ENCODE measurements at places on chromosomes 7 and 10.

DNA sequence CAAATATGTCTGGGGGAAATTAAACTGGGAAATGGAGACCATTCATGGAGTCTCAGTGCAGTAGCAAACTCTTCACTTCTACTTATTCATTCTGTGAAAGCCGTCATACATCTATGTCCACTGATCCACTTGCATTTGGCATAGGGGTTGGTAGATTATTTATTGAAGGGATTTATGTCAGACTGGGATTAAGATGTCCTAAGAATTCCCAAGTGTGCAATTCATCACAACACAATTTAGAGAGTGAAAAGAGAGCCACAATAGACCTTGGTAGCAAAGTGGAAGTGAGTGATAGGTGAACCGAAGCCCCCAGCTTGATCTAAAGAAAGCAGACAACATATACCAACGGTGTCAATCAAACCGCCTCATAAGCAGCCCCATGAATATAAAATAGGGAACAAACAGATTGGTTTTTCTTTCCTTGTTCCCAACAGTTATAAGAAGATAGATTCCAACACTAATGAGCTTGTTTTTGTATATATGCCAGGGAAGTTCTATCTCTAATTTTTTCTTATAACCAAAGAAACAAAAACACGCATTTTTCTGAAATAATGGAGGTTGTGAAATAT is 234.3 kb downstream of the CACNA2D1 start:
- no peak for DNase-seq

GRCh38 chr10:18664841-18665478 is 5.7 kb downstream of the ARL5B start:
- no peak for DNase-seq

- no peak for DNase-seq
Observed at GRCh38 chr10:12852687-12853086, 148.8 kb downstream of the CCDC3 start.

DNA sequence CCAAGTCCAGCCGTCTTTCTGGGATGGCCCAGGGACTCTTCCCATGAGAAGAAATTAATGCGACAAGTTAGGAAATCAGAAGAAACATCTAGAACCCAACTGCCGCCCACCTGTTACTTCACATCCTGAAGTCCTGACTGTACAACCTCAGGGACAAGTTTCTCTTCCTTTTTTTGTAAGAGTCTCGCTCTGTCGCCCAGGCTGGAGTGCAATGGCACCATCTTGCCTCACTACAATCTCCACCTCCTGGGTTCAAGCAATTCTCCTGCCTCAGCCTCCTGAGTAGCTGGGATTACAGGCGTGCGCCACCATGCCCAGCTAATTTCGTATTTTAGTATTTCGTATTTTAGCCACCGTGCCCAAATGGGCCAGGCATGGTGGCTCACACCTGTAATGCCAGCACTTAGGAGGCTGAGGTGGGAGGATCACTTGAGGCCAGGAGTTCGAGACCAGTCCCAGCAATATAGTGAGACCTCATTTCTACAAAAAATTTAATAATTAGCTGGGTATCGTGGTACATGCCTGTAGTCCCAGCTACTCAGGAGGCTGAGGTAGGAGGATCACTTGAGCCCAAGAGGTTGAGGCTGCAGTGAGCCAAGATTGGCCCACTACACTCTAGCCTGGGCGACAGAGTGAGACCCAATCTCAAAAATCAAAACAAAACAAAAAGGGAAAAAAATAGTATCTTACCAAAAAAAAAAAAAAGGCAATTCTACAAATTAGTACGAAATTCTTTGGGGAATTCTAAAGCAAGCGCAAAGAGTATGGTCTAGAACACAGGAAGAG is 20.8 kb downstream of the LAT2 start:
- DNase-seq: no peak

- DNase-seq: no peak
Observed at GRCh38 chr10:77959384-77959783, 32.8 kb upstream of the DLG5 start.

DNA sequence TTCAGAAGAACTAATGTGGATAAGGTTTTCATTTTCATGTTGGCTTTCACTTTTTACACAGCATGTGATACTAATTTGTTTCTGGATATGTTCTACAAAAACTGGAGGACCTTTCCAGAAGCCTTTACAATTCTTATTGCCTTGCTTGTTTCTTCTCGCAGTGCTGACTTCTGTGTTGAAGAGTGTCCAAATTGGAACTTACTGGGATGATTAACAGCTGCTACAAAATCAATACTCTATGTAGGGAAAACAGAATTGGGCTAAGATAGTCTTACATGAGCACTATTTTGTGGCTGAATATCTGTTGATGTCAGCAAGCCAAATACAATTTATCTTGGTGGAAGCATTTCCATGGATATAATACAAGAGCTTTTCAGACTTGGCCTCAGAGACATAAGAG is 351.2 kb downstream of the DGKB start:
- no peak for DNase-seq

- DNase-seq: no peak
Observed at GRCh38 chr10:91907914-91908336, 1.4 kb downstream of the FGFBP3 start.

- DNase-seq: no peak
Observed at GRCh38 chr10:22317771-22318565, 1.8 kb downstream of the COMMD3 start.

- DNase-seq: no peak
Observed at GRCh38 chr7:20199015-20199737, 18.0 kb downstream of the MACC1 start.

DNA sequence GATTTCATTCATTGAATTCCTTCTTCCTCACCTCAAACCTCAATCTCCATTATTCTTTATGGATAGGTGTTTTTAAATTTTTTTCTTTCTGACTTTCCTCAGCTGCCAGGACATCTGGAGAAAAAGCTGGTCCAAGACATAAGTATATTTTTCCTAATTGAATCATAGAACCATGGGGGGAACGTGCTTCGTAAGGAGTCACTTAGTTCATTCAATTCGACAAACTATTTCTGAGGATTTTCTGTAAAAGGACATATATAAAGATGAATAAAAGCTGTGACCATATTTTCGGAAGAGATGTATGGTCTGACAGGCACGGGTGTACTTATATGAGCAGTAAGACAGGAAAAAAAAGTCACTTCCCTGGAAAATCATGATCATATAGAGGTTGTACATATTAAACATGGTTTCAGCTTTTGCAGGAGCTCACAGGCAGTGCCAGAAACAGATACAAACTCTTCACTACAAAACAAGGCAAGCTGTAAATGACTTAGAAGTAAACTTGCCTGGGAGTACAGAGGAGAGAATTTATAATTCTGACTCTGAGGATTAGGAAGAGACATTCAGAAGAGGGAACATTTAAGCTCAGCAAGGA is 88.2 kb upstream of the EGR2 start:
- no peak for DNase-seq
